ENCODE measurements at places on chromosomes 5 and 9. TPM values are rescaled to one million over a fixed set of nuclear protein-coding genes. Genes with fewer than 3 reads are reported as not detected.

CDO1 gene
- total RNA-seq: 3.1 TPM

PLEKHG4B gene
- total RNA-seq: 0.24 TPM

CCL27 gene
- not detected for total RNA-seq

KDM4C gene
- 19.5 TPM for total RNA-seq

PCDHGA6 gene
- total RNA-seq: 2.2 TPM

TMEM171 gene
- total RNA-seq: 0.19 TPM

ENTREP1 gene
- 2.7 TPM for total RNA-seq

UBE2D2 gene
- total RNA-seq: 45.3 TPM

CCDC152 gene
- total RNA-seq: 0.87 TPM

BRINP1 gene
- total RNA-seq: 0.08 TPM

PAPPA gene
- 2.8 TPM for total RNA-seq

ARID3C gene
- not detected for total RNA-seq

TAF11L5 gene
- total RNA-seq: not detected

LOX gene
- 1.9 TPM for total RNA-seq

All from pancreas (tissue), 10 donors.